Cardiac muscle cell (in vitro differentiated cells and primary cell): ENCODE measurements at places on chromosomes 6 and 20.

GRCh38 chr6:80543598-80544222, 437.2 kb downstream of the BCKDHB start:
- DNase-seq: no peak

DNA sequence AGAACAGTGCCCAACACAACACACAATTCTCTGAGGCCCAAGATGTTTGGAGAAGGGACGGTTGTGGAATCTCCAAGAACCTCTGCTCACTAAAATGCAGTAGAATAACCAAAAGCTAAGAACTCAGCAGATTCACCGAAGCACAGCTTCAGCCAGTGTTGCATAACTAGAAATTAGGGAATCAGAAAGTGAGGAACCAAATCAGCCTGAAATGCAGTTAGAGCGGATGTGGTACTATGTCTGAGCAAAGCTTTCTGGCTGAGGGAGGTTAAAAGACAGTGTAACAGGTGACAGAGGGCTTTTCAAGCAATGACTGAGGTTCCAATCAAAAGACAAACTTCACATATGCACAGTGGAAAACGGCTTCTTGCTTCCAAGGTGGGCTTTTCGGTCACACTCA, 197.9 kb upstream of the KCNK16 start:
- no peak for DNase-seq

GRCh38 chr20:11275740-11276139, 601.9 kb upstream of the JAG1 start:
- DNase-seq: no peak

DNA sequence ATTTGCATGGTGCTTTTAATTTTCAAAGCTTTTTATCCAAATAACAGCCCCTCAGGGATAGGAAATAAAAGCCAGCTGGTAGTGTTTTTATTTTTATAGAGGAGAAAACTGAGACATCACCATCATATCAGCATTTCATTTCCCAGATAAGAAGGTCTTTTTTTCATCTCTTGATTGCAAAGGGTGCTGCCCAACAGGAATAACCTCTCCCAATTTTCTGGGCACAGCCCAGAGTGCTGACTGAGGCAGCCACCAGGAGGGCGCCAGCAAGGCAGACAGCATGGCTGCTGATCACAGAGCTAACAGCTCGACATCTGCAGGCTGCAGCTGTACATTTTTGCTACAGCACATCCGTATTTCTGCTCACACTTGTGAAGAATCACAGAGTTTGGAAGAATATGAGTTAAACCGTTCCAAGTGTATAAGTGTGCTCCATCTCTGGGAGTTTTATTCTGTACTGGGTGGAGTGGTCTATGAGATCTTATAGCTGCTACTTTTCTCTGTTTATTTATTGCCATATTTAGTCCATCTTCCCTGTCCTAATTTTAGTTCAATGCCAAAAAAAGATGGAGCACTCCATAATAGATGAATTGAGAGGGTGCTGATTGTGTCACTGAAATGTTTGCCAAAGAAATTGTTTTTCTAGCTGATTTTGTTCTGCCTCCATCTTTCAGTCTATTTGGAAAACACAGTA, 85.5 kb upstream of the C20orf144 start:
- DNase-seq: peak; percentile 12

GRCh38 chr6:134374491-134375219, 56.7 kb upstream of the SGK1 start:
- DNase-seq: no peak

- DNase-seq: no peak
Observed at GRCh38 chr20:24461848-24462247, 7.6 kb upstream of the SYNDIG1 start.

DNA sequence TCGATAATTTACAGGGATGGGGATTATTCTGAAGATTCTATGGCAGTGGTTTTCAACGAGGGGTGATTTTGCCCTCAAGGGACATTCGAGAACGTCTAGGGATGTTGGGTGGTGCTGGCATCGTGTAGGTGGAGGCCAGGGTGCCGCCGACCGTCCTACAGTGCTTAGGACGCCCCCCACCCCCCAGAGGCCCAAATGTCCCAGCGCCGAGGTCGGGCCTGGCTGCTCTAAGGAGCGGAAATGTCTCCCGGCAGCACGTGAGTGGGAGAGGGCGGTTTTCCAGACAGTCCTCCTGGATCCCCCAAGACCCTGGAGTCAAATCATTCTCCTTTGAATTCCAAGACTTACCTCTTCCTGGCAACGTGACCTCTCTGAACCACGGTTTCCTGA, 101.9 kb downstream of the CDH4 start:
- no peak for DNase-seq

GRCh38 chr6:135568379-135568778, 70.8 kb upstream of the AHI1 start:
- DNase-seq: peak; percentile 94

GRCh38 chr20:39518654-39519053, 556.5 kb downstream of the DHX35 start:
- no peak for DNase-seq

DNA sequence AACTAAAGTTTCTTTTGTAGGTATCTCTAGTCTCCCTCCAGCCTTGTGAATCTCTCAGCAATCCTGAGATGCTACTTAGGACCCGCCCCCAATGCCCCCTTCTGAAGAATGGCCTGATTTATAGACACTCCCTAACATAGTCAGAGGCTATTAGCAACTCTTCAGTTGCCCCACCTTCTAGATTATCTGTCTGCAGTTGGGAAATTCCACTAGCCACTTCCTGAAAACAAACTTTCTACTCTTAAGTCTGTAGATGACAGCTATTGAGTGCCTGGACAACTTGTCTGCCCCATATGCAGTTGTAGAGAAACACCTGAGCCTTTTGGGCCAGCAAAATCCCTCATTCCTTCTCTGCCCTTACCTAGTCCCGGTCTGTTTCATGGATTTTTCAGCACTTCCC, 188.2 kb upstream of the PREP start:
- DNase-seq: no peak

GRCh38 chr6:36113703-36114102, 16.6 kb upstream of the MAPK13 start:
- no peak for DNase-seq

DNA sequence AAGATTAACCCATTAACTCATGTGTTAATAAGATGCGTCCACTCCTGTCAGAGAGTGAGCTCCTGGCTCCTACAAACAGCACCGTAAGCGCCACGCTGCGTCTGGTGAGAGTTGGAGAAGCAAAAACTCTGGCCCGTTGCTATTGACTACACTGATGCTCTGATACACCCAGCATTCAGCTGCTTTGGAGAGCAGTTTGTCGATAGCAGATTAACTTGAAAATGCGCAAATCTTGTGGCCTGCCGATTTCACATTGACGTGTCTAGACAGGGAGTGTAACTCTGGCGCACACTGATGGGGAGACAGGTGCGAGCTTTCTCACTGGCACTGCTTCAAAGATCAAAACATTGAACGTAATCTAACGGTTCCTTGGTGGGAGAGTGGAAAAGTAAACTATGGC, 151.7 kb upstream of the RPS6KA2 start:
- DNase-seq: no peak

DNA sequence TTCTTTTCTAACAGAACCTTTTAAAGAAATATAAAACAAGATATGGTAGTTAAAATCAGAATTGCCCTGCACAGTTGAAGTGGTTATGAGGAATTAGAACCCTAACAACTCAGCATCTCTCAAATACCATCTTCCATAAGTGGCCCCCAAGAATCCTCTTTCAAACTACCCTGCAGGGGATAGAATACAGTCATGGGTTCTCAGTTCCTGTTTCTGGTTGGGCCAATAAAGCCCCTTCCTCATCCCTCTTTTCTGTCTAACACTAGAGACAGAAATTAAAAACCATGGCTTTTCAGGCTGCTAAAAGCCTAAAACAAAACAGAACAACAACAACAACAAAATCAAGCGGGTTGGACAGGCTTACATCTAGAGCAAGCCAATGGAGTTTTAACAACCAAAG, 6.7 kb upstream of the LCA5 start:
- DNase-seq: no peak

- peak; percentile 22 for DNase-seq
Observed at GRCh38 chr6:37308069-37308815, 45.5 kb upstream of the RNF8 start.

- no peak for DNase-seq
Observed at GRCh38 chr6:22473991-22474682, 95.2 kb upstream of the HDGFL1 start.

GRCh38 chr20:9053108-9053507, 15.8 kb upstream of the PLCB4 start:
- DNase-seq: no peak

DNA sequence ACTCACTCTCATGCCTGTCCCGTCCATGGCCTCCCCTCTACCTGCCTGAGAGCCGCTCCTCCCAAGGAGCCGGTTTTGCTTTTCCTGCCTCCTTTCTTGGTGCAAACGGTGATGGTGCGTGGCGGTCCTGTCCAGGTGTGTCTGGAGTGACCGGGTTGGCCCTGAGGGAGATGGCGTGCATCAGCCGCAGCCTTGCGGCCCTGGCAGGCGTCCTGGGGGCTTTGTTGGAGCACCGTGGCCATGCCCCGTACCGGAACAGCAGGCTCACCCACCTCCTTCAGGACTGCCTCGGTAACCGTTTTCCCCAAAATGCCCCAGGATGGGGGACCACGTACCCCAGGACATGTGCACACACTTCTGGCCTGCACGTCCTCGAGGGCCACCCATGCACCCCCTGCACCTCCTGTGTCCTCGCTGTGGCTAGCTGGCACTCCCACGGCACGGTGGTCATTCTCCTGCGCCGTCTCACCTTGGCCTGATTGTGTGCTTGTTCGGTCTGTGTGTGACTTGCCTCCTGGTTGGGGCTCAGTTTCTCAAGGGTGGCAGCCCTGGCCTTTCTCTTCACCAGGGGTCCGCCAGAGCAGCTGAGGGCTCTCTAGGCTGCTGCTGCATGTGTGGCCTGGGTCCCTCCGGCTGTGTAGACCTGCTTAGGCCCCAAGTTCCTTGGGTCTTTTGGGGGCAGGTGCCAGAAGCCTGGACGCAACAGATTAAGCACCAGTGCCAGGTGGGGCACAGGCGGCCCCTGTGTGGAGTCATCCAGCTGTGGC, 36.4 kb downstream of the FRMD1 start:
- DNase-seq: no peak

DNA sequence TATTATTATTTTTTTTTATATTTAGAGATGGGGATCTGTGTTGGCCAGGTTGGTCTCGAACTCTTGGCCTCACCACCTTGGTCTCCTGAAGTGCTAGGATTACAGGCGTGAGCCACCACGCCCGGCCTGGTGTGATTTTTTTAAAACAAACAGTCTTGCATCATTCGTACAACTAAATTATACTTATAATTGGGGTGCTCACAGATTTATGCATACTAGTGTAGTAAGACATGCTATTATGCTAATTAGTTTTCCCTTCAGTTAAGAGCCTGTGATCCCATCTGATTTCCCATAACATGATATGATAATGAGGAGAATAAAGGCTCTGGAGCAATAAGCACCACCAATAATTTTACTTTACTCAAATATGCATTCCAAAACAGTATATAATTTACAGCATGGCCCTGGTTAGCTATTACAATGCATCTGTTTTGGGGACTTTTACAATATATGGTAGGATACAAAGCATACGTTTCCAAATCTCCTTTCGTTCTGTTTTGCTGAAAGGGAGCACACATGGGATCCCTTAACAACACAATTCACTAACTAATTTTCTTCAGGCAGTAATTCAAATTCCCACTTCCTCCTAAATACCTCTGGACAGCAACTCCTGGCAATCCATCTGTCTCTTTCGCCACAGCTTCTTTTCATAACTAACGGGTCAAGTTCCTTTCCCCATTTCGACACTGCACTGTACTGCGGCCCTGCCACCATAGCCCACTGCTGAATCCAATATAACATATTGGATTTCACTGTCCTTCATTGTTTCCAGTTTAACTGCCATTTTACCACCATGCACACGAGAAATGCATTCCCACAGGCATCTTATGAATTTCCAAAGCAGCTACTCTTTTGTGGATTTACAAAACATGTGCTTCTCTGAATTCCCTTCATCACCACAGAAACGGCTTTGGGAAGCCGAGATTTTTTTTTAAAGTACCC, 1.7 kb downstream of the NUDT3 start:
- peak; percentile 41 for DNase-seq

DNA sequence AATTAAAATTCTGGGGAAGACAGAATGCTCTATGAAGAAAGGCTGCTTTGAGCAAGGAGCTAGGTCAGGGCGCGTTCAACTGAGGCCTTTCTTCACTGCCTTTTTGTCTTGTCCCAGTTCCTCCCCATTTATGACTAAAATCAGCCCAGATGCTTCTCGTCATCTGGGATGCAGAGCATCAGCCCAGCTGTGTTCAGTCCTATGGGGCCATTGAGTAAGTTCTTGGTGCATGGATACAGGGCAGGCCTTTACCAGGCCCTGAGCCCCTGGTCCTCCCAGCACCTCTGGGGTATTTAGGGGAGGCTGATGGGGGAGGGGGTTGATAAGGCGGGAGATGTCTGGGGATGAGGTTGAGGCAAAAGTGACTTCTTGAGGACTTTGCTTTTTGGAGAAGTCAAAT, 55.7 kb downstream of the PTPN1 start:
- DNase-seq: no peak

- peak; percentile 6 for DNase-seq
Observed at GRCh38 chr6:77040568-77041195, 422.6 kb downstream of the HTR1B start.

- DNase-seq: no peak
Observed at GRCh38 chr20:21967481-21967880, 262.0 kb downstream of the PAX1 start.

- DNase-seq: no peak
Observed at GRCh38 chr20:31573555-31574321, 31.4 kb upstream of the ID1 start.

DNA sequence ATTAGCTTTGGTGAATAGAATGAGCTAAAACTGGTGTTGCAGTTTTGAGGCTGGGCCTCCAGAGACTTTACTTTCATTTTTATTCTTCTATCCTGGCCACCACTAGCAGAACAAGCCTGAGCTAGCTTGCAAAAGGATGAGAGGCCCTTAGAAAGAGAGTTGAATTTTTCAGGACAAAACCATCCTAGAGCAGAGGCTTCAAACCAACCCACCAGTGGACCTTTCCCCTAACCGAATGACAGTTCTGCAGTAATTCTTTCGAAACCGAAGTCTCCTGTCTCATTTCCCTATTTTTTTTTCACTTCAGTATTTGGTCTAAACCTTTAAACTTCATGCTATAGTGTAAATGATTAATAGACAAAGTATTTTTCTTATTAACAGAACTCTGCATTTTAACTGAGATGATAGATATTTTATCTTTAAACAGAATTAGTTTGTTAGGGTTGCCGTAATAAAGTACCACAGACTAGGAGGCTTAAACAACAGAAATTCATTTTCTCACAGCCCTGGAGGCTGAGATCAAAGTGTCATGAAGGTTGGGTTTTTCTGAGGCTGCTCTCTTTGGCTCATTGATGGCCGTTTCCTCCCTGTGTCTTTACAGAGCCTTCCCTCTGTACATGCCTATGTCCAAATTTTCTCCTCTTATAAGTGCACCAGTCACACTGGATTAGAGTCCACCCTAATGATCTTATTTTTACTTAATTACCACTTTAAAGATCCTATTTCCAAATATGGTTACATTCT, 80.6 kb upstream of the PAK5 start:
- no peak for DNase-seq

DNA sequence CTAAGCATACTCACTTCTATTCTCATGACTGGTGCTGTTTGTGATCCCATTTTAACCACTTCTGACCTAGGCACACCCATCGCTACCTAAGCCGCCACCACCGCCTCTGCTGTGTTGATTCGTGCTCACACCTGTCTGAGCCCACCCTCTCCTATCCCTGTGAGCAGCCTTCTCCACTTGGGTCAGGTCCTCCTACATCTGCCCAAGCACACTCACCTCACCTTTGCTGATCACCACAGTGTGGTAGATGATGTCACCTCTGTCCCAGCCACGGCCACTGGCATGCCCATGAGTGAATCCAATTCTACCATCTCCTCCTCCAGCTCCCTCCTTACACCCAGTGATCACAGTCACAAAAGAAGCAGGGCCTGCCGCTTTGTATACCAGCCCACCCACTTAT, 20.8 kb downstream of the MUC22 start:
- no peak for DNase-seq
